ENCODE measurements at places on chromosomes 2 and 18. TPM values are rescaled to one million over a fixed set of nuclear protein-coding genes. Genes with fewer than 3 reads are reported as not detected.

SLC4A3 gene
- total RNA-seq = 0.99 TPM

DNA sequence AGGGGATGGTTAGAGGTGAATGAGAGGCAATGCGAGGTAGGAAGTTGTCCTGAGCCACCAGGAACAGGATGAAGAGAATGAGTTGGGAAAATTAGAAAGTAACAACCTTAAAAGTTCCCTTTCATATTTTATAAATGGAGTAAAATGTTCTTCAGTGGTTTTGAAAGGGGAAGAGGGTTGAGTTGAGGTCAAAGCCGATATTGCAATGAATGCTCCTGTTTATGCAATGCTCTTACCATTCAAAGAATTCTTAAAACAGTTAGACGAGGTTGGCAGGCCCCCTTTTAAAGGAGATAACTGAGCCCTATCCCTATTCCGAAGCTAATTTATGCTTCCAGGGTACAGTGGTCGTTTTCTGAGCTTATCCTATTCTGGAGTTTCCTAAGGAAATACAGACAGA is 2110.3 kb upstream of the CELF4 start:
- DNase-seq = no peak
- no peak overlapping the region for H3K27ac ChIP-seq
- no peaks in the 10 kb centered on the region for H3K36me3 ChIP-seq
- no peak overlapping the region for H3K4me3 ChIP-seq
- H3K4me1 ChIP-seq = no peaks in the 10 kb centered on the region

DNA sequence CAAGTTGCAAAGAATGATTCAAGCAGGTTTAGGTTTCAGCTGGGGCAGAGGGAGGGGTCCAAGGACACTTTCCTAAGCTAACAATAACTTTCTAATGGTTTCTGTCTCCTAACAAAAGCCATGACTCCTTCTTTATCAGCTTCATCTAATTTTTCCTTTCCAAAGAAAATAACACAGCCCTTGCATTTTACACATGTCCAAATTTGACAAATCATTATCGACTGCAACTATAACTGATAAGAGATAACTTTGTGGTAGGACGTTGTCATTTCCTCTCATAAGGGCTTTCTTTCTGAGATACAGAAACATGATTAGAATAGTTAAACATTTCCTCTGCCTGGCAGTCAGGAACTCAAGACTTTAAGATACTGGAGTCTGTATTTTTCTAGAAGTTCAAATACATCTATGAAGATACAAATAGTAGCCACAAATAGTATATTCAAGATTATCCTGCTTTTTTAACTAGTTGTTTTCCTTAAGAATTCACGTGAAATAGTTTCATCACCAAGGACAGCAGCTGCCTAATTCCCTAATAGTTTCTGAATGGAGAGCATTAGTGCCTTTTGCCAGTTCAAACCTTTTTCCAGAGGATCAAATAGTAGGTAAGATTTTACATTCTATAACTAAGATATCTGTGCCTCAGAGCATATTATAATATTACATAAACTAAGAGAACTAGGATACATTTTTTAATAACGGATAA is 263.2 kb downstream of the EXOC6B start:
- H3K27me3 ChIP-seq = no peaks in the 10 kb centered on the region
- DNase-seq = no peak
- H3K4me1 ChIP-seq = no peaks in the 10 kb centered on the region

- no peak for DNase-seq
- H3K27me3 ChIP-seq = no peaks in the 10 kb centered on the region
- no peak overlapping the region for H3K4me3 ChIP-seq
Measured at GRCh38 chr18:28757466-28758008, 580.6 kb upstream of the CDH2 start.

- H3K27me3 ChIP-seq = no peaks in the 10 kb centered on the region
- no peak overlapping the region for H3K27ac ChIP-seq
- no peak overlapping the region for H3K4me3 ChIP-seq
- peak; percentile 39 for DNase-seq
- no peaks in the 10 kb centered on the region for H3K4me1 ChIP-seq
Measured at GRCh38 chr2:26521054-26521912, 43.4 kb upstream of the OTOF start.

DNA sequence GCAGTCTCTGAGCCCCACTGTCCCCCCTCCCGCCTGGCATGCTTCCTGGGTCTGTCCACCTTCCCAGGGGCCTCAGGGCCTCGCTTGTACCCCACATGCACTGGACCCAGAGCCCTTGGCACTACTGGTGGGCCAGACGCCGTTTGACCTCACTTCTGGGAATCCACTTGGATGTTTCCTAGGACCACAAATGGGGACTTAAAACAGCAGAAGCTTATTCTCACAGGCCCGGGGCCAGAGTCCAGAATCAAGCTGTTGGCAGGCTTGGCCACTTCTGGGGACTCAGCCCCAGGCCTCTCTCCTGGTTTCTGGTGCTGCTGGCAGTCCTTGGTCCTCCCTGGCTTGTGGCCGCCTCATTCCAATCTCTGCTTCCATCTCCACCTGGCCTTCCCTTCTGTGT is 19.6 kb downstream of the ANO7 start:
- no peak overlapping the region for H3K4me3 ChIP-seq
- H3K4me1 ChIP-seq = no peaks in the 10 kb centered on the region
- no peaks in the 10 kb centered on the region for H3K27me3 ChIP-seq
- H3K36me3 ChIP-seq = no peaks in the 10 kb centered on the region
- no peak overlapping the region for H3K27ac ChIP-seq

ANKRD30B gene
- not detected for total RNA-seq

GRCh38 chr2:117943013-117943672 is 70.7 kb downstream of the CCDC93 start:
- DNase-seq = no peak
- H3K36me3 ChIP-seq = peaks cover 66% of the 10 kb centered on the region
- peaks cover 14% of the 10 kb centered on the region for H3K4me1 ChIP-seq

DNA sequence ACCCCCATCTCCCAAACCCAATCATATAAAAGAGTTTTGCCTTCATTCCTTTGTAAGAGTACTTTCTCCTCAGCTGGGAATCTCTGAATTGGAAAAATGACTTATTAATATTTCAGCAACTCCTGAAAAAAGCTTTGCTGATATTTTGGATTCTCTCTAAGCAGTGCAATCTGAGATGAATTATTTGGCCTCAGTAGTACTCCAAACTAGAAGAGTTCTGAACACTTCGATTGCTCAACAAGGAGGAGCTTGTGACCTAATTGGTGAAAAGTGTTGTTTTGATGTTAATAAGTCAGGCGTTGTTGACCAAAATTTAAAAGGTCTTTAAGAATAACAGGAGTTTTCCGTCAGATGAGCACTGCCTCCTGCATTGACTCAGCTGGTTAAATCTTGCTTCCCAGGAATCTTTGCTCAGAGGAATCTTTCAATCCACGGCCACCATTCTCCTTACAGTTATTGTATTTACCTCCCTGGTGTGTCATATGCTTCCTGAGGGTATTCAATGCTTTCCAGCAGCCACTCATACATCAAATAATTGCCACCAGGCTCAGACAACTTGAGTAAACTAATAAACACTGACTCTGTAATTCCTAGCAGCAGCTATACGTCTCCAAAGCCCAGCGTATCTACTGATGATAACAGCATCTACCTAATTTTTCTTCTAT is 24.5 kb upstream of the LIPG start:
- H3K27me3 ChIP-seq = no peaks in the 10 kb centered on the region
- H3K4me3 ChIP-seq = no peak overlapping the region
- no peak overlapping the region for H3K27ac ChIP-seq
- no peaks in the 10 kb centered on the region for H3K4me1 ChIP-seq
- H3K36me3 ChIP-seq = no peaks in the 10 kb centered on the region

DNA sequence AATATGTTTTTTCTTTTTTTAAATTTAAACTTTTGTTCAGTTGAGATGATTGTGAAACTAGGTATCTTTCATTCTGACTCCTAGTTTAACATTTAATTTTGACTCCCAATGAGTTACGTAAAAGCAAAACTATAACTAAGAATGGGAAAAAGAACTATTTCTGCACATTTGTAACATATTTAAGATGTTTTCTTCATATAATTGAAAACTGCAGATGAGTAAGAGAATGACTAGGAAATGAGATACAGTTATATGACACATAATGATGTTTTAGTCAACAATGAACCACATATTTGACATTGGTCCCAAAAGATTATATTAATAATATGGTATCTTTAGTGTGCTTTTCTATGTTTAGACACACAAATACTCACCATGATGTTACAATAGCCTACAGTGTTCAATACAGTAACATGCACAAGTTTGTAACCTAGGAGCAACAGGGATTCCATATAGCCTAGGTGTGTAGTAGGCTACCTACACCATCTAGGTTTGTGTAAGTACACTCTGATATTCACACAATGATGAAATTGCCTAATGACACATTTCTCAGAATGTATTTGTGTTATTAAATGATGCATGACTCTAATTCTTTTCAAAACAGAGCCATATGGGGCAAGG is 12.6 kb downstream of the ERMN start:
- no peaks in the 10 kb centered on the region for H3K27me3 ChIP-seq
- H3K27ac ChIP-seq = no peak overlapping the region
- H3K4me1 ChIP-seq = no peaks in the 10 kb centered on the region
- no peaks in the 10 kb centered on the region for H3K36me3 ChIP-seq

GRCh38 chr2:84946204-84947009 is 24.6 kb upstream of the KCMF1 start:
- DNase-seq = no peak
- no peak overlapping the region for H3K4me3 ChIP-seq
- H3K27me3 ChIP-seq = no peaks in the 10 kb centered on the region
- H3K27ac ChIP-seq = no peak overlapping the region

CNDP1 gene
- not detected for total RNA-seq

POTEF gene
- total RNA-seq = not detected

DNA sequence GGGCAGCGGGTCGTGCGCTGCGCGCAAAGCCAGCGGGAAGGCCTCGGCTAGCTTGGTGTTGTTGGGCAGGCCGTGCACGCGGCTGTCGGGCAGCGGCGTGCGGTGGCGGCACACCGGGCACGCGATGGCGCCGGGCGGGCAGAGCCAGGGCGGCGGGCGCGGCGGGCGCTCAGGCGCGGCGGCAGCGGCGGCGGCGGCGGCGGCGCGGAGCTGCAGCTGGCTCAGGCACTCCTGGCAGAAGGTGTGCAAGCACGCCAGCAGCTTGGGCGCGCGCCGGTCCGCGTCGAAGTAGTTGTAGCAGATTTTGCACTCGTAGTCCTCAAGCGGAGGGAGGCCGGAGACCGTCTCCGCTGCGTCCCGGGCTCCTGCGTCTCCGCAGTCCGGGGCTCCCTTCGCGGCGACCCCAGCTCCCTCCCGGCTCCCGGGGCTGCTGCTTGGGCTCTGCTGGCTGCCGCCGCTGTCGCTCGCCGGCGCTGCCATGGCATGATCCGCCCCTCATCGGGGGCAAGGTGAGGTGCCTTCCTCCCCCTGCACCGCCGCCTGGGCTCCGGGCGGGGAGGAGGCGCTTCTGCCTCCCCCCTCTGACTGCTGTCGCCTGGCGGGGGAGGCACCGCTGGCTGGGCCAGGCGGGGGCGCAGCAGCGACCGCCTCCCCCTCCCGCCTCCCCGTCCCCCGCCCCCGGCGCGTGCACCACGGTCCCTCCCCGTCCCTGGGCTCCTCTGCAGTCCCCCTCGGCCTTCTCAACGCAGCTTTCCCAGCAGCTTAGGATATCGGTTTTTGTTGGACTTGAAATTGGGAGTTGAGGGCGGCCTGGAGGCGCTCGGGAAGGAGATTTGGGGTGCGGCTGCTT is 21.0 kb upstream of the PAX3 start:
- peak overlapping the region; percentile 51 for H3K4me3 ChIP-seq
- DNase-seq = no peak
- H3K36me3 ChIP-seq = no peaks in the 10 kb centered on the region

DNA sequence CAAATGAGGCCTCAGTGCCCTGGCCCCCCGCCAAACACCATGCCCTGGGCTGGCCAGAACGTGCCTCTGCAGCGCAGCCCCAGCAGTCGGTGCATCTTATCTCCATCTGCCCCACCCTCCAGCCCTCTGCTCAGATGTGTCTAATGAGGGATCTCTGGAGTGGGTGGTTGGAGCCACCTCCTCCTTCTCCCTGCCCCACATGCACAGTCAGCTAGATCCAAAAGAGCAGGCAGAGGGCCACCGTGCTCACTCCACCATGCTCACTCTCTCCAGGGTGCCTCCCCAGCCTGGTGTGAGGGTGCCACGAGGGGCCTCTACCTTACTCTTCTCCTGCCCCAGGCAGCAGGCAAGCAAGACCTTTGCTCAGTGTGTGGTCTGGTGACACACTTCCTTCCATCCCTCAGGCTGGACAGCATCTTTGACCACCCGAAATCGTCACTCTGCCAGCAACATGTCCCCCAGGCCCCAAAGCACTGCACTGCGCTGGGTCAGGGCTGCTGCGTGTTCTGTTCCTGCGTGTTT is 266.1 kb upstream of the HDAC4 start:
- DNase-seq = no peak
- H3K27ac ChIP-seq = no peak overlapping the region
- H3K4me3 ChIP-seq = no peak overlapping the region
- no peaks in the 10 kb centered on the region for H3K36me3 ChIP-seq
- peaks cover 5% of the 10 kb centered on the region for H3K4me1 ChIP-seq
- peaks cover 6% of the 10 kb centered on the region for H3K27me3 ChIP-seq

DNA sequence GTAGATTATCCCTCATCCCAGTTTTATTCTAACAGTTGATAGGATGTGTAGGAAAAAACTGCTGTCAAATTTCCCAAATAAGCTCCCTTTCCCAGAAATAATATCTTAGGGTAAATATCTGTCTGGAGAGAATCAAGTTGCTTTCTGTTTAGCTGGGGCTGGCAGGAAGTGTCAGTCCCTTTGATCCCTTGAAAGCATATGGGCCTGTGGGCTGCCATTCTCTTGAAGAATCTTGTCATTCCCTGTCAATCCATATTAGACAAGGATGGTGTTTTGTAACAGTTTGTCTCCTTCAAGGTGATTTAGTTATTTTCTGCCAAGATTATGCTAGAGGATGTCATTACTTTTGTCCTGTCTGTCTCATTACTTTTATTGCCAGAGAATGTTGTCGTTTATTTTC is 37.1 kb upstream of the UBE2E3 start:
- DNase-seq = no peak
- no peaks in the 10 kb centered on the region for H3K36me3 ChIP-seq
- H3K27me3 ChIP-seq = no peaks in the 10 kb centered on the region
- no peaks in the 10 kb centered on the region for H3K4me1 ChIP-seq
- no peak overlapping the region for H3K27ac ChIP-seq

DNA sequence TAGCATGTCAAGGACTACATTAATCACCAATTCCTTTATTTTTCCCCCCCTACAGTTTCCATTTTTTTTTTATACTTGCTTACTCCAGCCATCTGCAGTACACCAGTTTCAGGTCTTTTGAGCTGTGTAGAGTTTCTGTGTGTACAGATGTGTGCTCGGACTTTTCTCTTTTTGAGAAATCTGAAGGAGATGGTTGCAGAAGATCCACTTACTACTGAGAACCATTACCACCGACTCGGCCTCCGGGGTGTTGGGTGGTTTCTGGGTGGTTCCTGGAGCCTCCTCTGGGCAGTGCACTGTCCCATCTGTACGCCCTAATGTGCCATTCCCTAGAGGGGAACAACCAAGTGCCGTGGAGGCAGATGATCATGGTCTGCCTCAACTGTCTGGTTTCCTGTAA is 15.4 kb upstream of the LYPD6B start:
- H3K4me1 ChIP-seq = no peaks in the 10 kb centered on the region
- H3K27ac ChIP-seq = no peak overlapping the region
- H3K4me3 ChIP-seq = no peak overlapping the region
- DNase-seq = no peak
- H3K36me3 ChIP-seq = no peaks in the 10 kb centered on the region

Measured in sigmoid colon (tissue), 7 donors.